ENCODE measurements at places on chromosomes 3 and 15.
A peak's percentile ranks its signal among the peaks of the same experiment; 100 is the strongest.

GRCh38 chr3:81876826-81877225, 115.4 kb upstream of the GBE1 start:
- no peak for DNase-seq

- DNase-seq, result no peak
Observed at GRCh38 chr3:142602619-142603385, 6.6 kb downstream of the PLS1 start.

DNA sequence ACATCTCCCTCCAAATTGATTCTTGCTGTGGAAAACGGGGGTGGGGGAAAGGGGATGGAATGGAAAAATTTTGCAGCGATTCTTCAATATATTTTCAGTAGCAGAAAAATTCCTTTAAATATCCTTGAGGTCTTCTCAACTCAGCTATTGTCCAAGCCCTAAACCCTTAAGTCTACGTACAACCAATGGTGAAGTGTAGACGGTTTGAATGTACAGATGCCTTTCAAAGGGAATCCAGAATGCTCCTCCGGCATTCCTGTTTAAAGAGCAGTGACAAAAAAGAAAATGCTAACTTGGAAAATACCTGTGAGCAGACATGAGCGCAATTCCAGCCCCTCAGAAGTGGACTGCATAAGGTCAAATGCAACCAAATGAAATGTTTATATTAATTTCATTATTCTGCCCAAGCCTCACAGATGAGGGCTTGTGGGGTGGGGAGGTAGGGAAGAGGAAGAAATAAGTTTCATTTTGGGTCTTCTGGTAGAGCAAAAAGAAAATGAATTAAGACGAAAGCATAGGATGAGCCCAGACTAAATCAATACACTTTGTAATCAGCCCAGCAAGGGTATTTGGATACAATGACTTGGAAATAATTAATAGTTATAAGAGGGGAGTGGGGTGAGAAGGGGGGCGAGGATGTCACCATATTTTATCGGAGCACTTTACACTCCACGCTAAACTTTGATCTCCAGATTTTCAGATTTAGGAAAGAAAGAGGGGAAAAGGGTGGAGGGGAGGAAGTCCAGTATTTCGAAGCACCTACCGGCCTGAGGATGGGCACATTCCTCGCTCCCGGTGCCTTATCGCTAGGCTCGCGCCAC, 2.7 kb downstream of the FOXP1 start:
- peak; percentile 10 for DNase-seq

DNA sequence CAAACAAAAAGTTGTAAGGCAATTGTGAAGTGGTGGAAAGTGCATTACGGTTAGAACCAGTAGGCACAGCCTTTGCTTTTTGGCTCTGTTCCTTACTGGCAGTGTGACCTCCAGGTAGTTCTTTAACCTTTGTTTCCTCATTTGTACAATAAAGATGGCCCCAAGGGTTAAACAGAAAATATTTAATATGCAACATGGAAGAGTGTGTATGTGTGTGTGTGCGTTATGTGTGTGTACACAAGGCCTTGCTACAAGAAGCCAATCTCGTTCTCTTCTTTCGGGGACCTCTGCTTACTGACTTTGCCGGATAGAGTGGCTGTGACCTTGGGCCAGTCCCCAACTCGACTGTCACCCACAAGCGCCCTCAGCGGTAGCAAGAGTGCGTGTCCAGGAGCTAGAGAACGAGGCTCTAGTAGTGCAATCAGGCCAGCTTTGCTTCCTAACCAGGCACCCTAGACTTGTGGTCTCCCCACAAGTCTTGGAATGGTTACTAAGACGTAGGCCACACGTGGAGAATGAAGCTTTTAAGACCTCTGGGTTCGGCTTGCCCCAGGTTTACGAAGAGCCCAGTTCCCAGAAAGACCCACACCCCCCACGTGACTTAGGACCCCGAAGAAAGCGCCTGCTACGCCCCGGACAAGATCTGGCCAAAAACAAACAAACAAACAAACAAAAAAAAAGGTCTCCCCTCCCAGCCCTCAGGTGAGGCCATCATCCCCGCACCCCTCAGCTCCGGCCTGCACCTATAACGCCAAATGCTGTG, 593 bp downstream of the CIAO2A start:
- DNase-seq, result peak; percentile 74

GRCh38 chr15:52710050-52710707, 31.0 kb upstream of the ATOSA start:
- DNase-seq, result no peak

- DNase-seq, result no peak
Observed at GRCh38 chr3:52321481-52321880, 5.4 kb downstream of the DNAH1 start.

GRCh38 chr3:32048487-32049182, 57.8 kb upstream of the GPD1L start:
- DNase-seq, result no peak

DNA sequence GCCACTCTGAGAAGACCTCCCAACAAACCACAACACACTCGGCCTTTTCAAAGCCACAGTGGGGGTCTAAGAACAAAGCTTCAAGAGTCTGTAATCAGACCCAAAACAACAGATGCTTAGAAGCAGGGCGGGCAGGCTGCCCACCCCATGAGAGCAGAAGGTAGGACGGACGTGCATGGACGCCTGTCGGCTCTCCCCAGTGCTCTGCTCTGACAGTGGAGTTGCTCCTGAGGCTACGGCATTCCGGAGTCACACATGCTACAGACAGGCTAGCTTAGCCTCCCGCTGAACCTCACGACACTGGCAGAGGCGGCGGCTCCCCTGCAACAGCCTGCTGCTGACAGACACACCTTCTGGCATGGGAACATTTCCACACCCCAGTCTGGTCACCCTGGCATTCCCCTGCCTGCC, 33.5 kb downstream of the SLCO2A1 start:
- no peak for DNase-seq

DNA sequence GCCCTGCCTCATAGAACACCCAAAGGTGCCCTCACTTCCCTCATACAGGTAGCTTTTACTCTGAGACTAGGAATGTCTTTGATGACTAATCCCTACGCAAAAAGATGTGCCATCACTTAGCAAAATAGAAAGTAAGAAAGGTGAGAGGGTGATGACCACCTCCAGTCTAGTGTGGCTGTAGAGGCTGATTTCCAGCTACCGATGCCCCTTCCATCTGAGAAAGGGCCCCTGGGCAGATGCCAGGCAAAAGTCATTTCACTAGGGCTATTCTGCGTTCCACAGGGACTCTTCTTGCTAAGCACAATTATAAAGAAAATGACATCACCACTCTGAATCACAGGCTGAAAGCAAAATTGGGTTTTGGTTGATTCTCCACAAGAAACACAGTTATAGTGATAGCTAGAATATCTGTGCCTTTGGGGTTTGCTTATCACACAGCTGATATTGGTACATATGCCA, 77.4 kb downstream of the RBPMS2 start:
- DNase-seq, result no peak

DNA sequence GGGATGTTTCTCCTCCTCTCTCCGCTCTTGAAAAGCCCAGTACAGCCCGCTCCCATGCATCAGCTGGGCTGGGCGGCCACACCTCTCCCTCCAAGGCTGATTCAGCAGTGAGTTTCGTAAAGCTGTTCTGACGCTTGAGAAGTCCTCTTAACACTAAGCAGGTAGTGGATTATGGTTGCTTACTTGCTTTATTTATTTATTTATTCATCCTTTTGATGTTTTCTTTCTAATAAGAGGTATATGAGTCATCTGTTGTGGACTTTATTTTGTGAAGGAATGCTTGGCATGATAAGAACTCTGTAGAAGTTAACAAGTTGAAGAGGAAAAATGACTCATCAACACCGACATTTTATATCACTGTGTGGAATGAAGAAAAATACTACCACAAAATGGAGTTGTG, 285.0 kb downstream of the SQOR start:
- no peak for DNase-seq

- no peak for DNase-seq
Observed at GRCh38 chr15:50098545-50098944, 20.5 kb downstream of the ATP8B4 start.

- no peak for DNase-seq
Observed at GRCh38 chr15:51190424-51191068, 95.8 kb upstream of the TNFAIP8L3 start.

All from AML-193 (cell line).